NCI-H1436 treated with DMSO at 0.1 percent for 48 hours (cell line): ENCODE measurements at places on chromosomes 3 and 15.

- DNase-seq: no peak
Observed at GRCh38 chr3:3448468-3448867, 269.0 kb upstream of the CRBN start.

DNA sequence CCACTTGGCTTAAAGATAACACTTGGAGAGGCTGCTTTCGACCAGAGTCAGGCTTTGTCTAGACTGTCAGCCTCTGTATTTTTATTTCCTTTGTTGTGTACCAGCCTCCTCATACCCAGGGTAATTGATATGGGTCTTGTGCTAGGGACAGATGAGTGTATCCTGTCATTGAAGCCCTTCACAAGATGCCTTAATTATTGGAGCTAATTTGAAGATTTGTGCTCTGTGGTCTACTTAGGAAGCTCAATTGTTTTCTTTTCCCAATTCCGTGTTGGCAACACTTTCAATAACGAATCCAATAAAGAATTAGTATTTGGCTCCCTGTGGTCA is 60.5 kb upstream of the DPH6 start:
- DNase-seq: no peak

- no peak for DNase-seq
Observed at GRCh38 chr3:171283183-171283847, 176.9 kb downstream of the TNIK start.

DNA sequence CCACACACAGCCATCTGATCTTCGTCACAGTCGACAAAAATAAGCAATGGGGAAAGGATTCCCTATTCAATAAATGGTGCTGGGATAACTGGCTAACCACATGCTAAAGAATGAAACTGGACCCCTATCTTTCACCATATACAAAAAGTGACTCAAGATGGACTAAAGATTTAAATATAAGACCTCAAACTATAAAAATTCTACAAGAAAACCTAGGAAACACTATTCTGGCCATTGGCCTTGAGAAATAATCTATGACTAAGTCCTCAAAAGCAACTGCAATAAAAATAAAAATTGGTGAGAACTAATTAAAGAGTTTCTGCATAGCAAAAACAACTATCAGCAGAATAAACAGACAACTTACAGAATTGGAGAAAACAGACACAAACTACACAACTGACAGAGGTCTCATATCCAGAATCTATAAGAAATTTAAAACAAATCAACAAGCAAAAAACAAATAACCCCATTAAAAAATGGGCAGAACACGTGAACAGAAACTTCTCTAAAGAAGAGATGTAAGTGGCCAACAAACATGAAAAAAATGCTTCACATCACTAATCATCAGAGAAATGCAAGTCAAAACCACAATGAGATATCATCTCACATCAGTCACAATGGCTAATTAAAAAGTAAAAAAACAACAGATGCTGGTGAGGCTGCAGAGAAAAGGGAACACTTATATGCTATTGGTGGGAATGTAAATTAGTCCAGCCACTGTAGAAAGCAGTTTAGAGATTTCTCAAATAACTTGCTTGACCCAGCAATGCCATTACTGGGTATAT is 104.0 kb downstream of the NR1I2 start:
- DNase-seq: no peak

DNA sequence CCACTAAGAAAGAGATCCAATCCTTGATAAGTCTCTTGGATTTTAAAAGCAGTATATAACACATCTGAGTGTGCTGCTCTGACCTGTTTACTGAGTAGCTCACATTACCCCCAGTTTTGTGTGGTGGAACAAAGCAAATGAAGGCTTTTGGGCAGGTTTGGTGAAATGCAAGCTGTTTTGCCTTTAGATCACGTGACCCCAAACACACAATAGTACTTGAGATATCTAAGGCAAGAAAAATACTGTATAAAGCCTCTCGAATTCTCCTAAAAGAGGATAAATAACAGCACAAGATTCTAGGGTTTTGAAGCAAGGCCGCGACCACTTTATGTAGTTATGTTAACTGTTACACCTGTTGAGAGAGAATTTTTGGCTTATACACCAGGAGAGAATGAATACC is 49.3 kb upstream of the TRIM42 start:
- no peak for DNase-seq

DNA sequence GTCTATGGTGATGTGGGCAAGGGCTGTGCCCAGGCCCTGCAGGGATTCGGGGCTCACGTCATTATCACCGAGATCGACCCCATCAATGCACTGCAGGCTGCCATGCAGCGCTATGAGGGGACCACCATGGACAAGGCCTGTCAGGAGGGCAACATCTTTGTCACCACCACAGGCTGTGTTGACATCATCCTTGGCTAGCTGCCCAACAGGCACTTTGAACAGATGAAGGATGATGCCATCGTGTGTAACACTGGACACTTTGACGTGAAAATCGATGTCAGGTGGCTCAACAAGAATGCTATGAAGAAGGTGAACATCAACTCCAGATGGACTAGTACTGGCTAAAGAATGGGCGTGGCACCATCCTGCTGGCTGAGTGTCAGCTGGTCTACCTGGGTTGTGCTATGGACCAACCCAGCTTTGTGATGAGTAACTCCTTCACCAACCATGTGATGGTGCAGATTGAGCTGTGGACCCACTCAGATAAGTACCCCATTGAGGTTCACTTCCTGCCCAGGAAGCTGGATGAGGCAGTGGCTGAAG is 6.1 kb upstream of the USP8 start:
- no peak for DNase-seq
